Amniotic epithelial cell (primary cell): ENCODE measurements at places on chromosomes 1 and 21.

- no peak for DNase-seq
These were observed 59.8 kb upstream of the CACYBP start for GRCh38 chr1:174939775-174940545.

DNA sequence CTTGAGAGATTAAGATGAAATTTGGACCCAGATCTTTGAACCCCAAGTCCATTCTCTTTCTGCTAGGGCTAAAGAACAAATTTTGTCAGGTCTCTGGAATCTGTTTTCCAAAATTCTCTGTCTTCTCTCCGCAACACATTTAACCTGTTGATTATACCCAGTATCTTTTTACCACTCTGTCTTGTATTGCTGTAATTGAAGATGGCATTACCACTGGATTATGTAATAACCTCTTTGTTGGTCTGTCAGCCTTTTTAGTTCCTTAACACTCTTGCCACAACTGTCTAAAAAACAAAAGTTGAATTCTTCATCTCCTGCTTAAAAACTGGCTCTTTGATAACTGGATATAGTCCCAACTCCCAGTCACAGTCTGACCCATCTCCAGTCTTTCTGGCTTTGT is 3.0 kb downstream of the SRP9 start:
- no peak for DNase-seq

- DNase-seq, result no peak
These were observed 3.1 kb upstream of the MMP23B start for GRCh38 chr1:1628754-1629429.

DNA sequence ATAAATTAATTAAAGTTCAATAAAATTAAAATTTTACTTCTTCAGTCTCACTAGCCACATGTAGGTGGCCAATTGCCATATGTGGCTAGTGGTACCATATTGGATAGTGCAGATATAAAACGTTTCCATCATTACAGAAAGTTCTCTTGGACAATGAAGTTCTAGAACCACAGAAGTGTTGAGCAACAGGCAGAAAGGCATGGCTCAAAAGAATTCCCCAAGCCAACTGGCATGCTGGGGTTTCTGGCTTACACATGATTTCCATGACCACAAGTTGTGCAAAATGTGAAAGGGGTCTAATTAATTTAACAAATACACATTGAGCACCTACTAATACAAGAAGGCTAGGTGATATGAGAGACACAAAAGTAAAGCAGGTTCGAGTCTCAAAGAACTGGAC is 72.2 kb upstream of the CDC42BPA start:
- DNase-seq, result peak; percentile 59

GRCh38 chr1:77271852-77272580 is 9.8 kb upstream of the AK5 start:
- DNase-seq, result peak; percentile 13

GRCh38 chr21:39874206-39874605 is 7.0 kb downstream of the PCP4 start:
- DNase-seq, result no peak

GRCh38 chr21:44708866-44709425 is 2.4 kb downstream of the TSPEAR start:
- DNase-seq, result no peak

GRCh38 chr21:30719401-30719800 is 824 bp upstream of the KRTAP21-3 start:
- DNase-seq, result no peak

DNA sequence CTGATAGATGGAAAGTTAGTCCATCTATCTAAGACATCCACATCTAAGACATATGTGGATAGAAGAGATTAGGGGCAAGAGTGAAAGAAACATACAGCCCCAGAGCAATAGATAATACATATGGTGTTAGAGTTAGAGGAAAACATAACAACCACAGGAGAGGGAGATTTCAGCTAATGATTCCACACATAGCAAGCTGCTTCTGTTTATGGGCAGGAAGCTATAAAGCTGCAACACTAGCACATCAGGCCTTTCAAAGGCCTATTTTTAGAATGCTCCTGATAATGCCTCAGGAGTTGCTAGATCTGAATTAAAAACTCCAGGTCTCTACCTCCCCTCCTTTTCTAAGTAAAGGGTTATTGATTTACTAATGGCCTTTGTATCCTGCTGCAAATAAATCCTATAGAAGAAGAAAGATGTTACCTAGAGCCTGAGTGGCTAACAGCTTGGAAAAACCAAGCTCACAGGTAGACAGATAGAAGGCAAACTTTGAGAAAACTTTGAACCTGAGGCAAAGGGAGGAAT is 36.1 kb downstream of the BRINP2 start:
- no peak for DNase-seq

- DNase-seq, result peak; percentile 21
These were observed 26.0 kb downstream of the VAMP4 start for GRCh38 chr1:171715813-171716251.

DNA sequence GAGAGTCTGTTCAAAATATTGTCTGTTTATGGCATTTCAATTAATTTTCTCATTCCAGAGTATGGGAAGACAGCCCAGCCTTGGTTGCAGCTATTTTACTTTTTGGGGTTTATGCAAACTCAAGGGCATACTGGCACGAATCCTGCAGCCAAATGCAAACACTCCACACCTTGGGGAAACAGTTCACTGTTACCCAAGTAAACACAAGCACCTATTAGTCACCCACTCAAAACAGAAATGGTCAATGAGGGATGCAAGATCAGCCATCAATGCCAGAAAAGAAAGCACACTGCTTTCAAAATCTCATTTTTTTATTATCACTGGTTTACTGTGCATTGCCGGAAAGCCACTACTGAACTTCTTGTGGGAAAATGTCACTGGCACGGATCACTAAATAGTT is 170.6 kb downstream of the RUNX1 start:
- no peak for DNase-seq

- no peak for DNase-seq
These were observed 38.5 kb upstream of the EYA3 start for GRCh38 chr1:28126783-28127490.

- DNase-seq, result no peak
These were observed 67.7 kb downstream of the MACF1 start for GRCh38 chr1:39272027-39272797.

DNA sequence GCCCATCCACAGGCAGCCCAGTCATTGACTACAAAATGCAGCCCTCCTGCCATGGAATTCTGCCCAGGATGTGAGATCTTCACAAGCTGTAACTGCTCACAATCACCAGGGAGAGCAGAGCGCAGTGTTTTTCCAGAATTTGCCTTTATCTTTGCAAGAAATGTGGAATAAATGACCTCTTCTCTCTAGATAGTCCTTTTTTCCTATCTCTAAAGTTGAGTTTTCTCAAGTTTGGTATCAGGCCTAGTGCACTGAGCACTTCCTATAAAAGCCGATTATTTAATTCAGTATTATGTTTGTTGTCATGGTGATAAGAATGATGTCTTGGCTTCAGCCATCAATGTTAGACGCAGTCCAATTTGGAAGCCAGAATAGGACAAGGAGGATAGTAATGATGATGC is 246.9 kb upstream of the IRF2BP2 start:
- DNase-seq, result no peak

DNA sequence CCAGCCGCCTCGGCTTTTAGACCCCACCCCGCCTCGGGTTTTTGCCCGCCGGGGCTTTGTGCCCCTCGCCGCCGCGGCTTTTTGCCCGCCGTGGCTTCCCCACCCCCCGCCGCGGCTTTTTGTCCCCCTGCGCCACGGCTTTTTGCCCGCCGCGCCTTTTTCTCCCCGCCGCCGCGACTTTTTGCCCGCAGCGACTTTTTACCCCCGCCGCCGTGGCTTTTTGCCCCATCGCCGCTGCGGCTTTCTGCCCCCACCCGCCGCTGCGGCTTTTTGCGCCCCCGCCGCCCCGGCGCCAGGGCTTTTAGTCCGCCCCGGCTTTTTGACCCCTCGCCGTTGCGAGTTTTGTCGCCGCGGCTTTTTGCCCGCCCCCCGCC is 474.4 kb downstream of the FAM72C start:
- DNase-seq, result no peak

DNA sequence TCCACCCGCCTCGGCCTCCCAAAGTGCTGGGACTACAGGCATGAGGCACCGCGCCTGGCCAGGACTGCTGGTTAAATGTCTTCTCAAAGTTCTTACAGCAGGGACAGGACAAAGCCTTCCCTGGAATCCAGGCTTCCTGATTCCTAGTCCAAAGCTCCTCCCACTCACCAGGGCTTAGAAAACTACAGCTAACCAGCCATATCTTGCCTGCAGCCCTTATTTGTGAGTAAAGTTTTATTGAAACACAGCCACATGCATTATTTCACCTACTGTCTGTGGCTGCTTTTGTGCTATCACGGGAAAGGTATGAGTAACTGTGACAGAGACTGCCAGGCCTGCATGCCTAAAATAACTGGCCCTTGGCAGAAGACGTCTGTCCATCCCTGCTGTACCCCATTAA is 24.4 kb downstream of the TMCO4 start:
- no peak for DNase-seq

- peak; percentile 77 for DNase-seq
These were observed 15.6 kb downstream of the RUNX3 start for GRCh38 chr1:24914226-24915069.

DNA sequence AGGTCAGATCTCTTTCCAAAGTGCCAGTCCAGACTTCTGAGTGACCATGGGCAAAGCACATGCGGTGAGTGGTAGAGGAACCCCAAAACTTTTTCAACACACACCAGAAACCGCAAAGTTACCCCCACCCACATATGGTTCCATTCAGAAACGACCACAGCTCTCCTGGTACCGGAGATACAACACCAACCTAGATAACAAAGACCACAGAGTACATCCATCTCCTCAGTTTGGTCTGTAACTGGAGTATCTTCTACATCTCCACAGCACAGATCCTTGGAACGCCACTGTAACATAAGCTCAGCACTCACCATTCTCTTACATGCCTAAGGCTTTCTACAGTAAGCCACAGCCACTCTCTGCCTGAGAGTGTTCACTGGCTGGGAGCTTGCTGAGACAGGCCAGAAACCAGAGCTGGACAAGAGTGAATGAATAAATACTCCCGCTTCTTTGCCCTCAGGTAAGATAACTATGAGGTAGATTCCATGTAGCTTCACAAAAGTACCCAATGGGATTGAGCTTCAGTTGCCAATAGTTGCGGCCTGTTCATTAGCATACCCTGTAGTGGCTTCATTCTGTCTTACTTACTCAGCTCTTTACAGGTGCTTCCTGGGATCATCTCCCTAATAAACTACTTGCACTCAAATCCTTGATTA is 81.8 kb downstream of the SMYD3 start:
- peak; percentile 48 for DNase-seq

GRCh38 chr21:40638466-40639251 is 208.3 kb downstream of the DSCAM start:
- DNase-seq, result no peak

DNA sequence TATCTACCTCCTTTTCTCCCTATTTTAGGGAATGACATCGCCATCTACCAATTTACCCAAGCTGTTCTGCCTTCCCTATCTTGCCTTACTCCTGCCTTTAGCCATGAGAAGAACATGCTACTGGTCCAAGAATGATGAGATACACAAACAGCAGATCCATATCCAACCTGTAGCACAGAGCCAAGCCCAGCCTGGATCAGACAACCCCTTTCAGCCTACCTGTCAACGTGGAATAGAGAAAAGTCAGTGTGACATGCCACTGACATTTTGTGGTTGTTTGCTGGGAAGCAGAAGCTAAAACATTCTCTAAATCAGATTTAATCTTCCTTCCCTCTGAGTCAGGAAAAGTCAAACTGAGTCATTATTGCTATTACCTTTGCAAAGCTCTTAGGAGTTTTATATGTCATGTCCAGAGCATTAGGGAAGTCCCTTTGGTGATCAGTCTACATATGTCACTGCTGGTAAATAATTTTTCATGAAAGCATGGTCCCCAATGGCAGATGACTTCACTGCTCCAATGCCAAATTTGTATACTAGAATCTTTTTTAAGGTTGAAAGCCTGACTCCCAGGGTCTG is 143.1 kb downstream of the TPR start:
- DNase-seq, result no peak

DNA sequence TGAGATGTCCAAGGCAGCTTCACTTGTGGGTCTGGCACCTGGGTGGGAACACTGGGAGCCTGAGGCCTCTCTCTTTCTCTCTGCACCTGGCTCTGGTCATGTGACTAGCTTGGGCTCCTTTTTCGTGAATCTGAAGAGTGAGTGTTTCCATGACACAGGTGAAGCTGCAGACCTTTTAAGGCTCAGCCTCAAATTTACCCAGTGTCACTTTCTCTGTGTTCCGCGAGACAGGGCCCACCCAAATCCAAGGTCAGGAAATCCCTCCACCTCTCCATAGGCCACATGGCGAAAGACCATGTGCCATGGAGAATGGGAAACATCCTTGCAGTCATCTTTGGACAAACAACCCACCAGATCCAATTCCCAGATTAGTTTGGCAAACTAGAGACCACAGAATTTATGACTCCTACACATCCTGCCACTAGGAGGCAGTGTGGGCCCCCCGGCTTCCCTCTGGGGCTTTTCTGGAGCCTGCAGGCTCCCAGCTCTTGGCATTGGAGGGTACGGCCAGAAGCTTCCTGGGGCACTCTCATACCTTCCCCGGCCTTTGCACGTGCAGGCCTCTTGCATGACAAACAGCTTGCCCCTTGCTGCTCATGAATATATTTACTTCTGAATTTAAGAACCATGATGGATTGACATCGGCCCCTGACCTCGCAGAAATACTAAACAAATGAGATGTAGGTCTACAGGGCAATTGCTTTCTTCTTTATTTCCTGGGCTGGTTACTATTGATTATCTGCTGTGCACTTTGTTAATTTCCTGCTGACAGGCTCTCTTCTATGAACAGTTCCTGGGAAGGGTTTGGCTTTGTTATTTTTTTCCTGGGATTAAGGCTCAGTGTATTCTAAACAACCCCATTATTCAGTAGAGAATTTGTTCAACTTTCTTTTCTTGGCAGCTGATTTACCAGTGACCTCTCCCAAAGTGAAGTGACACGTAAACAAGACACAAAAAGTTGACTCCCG is 180.7 kb downstream of the KAZN start:
- no peak for DNase-seq

GRCh38 chr1:200780545-200781369 is 42.1 kb downstream of the CAMSAP2 start:
- peak; percentile 16 for DNase-seq

DNA sequence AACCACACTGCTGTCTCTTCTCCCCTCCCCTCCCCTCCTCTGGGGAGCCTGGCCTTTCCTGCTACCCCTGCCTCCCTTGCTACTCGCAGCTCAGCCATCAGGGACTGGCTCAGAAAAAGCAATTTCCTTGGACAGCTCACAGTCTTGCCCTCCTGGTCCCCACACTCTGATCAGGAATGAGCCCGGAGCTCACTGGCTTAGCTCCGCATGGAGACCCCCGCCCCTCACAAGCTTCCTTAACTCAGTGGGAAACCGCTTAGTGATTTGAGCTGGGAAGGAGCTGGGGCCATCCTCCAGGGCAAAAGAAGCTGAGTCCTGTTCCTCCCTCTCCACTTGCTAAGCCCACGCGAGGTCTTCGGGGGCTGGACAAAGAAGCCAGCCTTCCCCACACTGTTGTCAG is 70.3 kb upstream of the ACTL8 start:
- DNase-seq, result no peak
